GM12891 (cell line): ENCODE measurements at places on chromosomes 4 and X.
A peak's percentile ranks its signal among the peaks of the same experiment; 100 is the strongest.

- no peak for DNase-seq
Observed at GRCh38 chr4:137664416-137664815, 132.1 kb upstream of the PCDH18 start.

DNA sequence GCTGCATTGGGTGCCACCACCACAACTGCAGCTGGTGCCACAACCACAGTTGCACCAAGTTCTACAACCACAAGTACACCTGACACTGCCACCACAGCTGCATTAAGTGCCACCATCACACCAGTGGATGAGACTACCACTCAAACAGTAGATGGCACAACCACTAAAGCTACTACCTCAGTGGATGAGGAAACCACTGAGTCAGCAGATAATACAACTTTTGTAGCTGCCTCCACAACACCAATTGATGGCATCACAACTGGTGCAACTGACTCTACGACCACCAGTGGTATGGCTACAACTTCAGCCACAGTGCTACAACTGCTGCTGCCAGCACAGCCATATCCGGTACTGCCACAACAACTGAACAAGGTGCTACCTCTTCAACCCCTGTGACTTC, 35.1 kb upstream of the CABS1 start:
- DNase-seq, result no peak

- no peak for DNase-seq
Observed at GRCh38 chr4:81740487-81740886, 268.8 kb upstream of the RASGEF1B start.

- DNase-seq, result no peak
Observed at GRCh38 chr4:62170235-62170634, 970.1 kb downstream of the ADGRL3 start.

DNA sequence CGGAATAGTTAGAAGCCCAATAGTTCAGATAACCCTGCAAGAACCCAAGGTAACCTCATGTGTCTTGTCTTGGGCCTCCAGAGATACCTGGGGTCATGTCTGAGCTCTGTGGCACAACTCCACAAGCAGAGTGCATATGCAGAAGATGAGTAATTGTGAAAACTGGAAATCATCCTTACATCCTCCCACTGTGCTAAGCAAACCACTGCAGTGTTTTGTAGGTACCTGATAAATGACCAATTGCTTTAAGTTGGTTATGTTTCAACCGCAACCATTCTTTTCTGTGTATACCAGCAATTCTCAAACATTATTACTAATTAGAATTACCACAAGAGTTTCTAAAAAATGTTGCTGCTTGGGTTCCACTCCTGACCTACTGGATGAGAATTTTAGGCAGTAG, 73.2 kb downstream of the CBLL2 start:
- no peak for DNase-seq

DNA sequence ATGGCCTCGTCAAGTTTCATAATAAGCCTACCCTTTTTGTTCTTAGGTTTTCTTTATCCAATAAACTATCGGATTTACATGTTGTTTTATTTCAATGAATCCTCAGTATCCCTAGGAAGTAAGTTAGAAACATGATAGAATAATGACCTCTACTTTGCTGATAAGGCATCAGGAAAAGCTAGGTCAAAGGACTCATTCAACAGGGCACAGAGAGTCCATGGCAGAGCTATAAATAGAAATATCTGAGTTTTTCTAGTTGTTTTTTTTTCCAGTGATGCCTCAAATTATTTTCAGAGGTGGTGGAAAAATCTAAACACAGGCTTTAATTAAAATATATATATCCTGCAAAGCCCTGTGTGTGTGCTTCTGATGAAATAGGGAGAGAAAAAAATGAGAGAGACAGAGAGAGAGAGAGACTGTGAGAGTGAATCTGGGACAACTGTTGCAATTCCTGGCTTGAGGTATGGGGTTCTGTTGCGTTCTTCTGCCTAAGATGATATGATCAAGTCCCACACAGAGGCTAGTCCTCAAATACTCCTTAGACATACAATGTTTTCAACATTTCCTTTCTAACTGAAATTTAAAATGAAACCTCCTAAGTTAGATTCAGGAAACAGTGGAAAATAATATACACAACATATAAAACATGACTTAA, 139.9 kb downstream of the HDX start:
- DNase-seq, result no peak

DNA sequence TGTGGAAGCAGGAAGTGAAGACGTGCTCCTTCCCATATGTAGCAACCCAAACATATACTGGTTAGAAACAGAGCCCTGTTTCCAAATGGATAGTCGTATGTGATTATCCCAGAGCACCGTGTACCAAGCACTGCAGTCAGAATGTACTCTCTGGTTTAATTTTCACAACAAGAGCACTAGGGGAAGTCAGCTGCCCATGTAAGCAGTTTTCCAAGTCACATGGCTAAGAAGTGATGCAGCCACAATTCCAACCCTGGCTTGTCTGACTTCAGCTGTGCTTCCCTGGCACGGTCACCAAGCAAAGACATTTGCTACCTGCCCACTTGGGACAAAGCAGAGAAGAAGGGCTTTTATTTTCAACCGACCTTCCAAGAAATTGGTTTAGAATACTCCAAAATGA, 28.2 kb upstream of the CEP135 start:
- no peak for DNase-seq

- DNase-seq, result no peak
Observed at GRCh38 chr4:3238721-3239120, 10.2 kb upstream of the MSANTD1 start.

GRCh38 chr4:130233377-130234047, 1137.6 kb downstream of the C4orf33 start:
- DNase-seq, result peak; percentile 0
